ENCODE measurements at places on chromosomes 1 and 21.

DNA sequence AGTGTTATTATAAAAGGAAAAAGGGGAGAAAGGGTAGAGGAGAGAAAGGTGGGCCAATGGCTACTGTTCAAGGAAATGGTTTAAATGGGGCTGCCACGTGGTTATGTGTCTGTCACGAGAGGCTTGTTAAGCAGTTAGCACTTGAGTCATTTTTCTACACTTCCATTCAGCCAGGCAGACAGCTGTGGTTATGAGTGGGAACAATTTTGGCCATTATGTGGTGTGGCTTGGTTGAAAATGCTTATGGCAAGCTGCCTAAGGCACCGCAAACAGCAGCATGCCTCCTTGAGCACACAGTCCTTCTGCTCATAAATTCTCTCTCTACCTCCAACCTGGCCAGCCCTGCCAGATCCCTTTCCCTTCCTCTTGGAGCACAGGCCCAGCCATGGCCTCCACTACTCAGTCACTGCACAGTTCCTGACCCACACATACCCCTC, 3.2 kb upstream of the SRM start:
- DNase-seq, result no peak

DNA sequence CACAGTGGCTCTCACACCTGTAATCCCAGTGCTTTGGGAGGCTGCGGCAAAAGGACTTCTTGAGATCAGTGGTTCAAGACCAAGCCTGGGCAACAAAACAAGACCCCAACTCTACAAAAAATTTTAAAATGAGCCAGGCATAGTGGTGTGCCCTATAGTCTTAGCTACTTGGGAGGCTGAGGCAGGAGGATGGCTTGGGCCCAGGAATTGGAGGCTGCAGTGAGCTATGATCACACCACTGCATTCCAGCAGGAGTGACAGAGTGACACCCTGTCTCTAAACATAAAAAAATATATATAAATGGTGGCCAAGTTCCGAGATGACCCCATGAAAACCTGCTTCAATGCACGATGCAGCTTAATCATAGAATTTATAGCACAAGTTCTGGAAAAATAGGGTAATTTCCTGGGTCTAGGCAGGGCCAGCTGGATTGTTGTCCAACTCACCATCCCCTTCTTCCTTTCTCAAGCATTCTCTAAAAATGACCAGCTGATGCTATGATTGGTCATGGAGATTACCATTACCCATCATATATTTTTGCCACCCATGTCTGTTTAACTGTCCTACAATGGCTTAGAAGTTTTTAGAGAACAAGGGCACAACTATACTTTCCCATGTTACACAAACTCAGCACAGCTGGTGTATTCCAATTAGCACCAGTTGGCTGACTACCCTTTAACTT, 5.3 kb upstream of the GNPAT start:
- DNase-seq, result no peak

- DNase-seq, result no peak
Observed at GRCh38 chr1:7220007-7220406, 434.8 kb downstream of the CAMTA1 start.

GRCh38 chr1:160630523-160631451, 16.1 kb downstream of the SLAMF1 start:
- DNase-seq, result no peak

- DNase-seq, result no peak
Observed at GRCh38 chr1:155334962-155335361, 14.3 kb downstream of the RUSC1 start.

All from stimulated activated CD8-positive, alpha-beta memory T cell treated with anti-CD3 and anti-CD28 coated beads, Interleukin-4, amount 100 ng/mL, for 4 hours (primary cell).